ENCODE measurements at places on chromosomes 11 and 22.

DNA sequence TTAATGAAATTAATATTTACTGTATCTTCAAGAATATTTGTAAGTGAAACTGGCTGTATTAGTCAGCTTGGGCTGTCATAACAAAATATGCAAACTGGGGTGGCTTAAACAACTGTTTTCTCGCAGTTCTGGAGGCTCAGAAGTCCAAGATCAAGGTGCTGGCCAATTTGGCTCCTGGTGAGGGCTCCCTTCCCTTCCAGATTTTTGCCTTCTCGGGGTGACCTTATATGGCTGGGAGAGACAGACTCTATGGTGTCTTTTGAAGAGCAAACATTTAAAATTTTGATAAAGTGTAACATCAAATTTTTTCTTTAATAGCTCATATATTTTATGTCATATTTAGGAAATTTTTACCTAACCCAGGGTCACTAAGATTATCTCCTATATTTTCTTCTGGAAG is 30.2 kb downstream of the CSTPP1 start:
- no peak for DNase-seq

- no peak for DNase-seq
Measured at GRCh38 chr11:63868399-63869064, 29.6 kb downstream of the MARK2 start.

DNA sequence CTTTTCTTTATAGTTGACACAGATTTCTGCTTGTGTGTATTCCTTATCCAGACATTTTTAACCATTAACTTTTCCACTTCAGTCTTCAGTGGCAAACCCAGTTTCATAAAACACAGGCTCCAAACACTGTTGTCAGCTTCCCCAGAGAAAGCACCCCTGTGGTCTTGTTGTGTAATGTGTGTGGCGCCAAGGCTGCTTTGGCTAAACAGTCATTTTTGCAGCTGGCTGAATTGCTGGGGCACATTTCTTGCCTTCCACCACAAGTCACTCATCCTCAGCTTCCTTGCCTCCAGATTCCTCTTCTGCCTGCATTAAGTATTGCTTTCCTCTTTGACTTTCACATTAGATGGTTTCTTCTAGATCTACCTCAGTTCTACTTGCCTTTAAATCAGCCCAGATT is 40.5 kb downstream of the ARHGAP1 start:
- no peak for DNase-seq

DNA sequence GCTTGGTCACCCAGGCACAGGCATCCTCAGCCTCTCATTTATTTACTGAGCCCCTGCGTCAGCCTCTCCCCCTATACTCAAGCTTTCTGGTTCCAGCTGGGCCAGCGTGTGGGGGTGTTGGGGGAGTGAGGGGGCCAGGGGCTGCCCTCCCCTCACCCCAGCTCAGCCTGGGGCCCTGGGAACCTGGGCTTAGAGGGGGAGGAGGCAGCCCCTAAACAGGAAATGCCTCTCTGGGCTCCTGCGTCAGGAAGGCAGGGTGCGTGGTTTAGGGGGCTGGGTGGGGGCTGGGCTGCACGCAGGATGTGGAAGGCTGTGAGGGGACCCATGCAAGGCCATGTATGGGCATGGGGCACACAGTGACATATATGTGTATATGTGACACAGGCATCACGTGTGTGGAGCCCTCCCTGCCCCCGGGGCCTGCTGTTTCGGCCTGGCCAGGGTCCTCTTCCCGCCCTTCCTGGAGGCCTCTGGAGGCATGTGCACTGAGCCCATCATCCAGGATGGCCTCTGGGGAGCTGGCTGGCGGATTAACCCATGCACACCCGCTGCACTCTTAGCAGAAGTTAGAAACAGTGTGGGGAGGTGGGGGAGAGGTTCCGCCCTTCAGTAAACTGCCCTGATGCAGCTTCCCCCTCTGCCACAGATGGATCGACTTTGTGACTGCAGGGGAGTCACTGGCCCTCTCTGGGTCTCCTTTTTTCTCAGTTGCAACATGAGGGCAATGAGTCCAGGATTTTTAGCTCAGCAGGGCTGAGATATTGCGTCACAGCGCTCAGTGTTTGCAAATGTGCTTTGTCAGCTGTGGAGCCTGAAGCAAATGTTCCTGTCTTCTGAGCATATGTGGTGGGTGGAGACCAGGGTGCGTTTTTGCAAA is 1.1 kb upstream of the CD248 start:
- no peak for DNase-seq

GRCh38 chr11:69908511-69909220 is 89.5 kb upstream of the FGF3 start:
- DNase-seq = no peak

- DNase-seq = no peak
Measured at GRCh38 chr11:124301548-124301947, 12.2 kb downstream of the OR8D1 start.
